ENCODE measurements at places on chromosomes 2 and 18.

- no peak for DNase-seq
These were observed 78.9 kb downstream of the AAK1 start for GRCh38 chr2:69564604-69565003.

DNA sequence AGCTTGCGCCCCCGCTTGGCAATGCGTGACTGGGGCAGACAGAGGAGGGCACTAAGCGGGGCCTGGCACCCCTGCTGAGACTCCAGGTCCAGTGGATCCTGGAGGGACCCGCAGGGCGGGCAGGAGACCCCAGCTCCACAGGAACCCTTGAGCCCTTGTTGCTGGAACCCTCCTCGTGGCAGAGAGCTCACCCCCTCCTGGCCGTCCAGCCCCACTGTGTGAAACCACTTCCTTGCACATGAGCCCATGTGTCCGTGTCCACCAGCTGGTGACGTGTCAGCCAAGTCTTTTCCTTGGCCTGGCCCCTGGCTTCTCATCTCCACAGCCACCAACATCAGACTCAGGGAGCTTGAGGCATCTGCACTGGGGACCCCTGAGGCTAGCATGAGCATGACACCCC, 38.0 kb downstream of the BIN1 start:
- DNase-seq, result no peak

DNA sequence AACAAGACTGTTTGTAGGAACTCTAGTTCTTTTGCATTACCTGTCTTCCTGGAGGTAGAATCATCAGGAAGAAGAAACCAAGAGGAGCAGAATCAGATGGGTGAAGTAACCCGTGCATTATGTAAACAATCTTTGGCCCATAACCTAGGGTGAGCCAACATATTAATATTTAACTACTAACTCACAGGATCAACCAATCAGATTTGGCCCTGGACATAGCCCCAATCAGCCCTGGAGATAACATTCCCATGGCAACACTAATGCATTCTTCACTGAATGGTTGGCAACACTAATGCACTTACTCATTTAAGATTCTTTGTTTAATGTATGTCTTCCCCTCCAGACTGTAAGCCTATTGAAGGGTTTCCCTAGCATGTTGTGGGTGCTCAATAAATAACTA, 72.0 kb upstream of the CTAGE1 start:
- DNase-seq, result peak; percentile 46

- DNase-seq, result peak; percentile 58
These were observed 161.2 kb upstream of the PIEZO2 start for GRCh38 chr18:11310476-11311086.

GRCh38 chr2:224350703-224351102, 51.2 kb downstream of the FAM124B start:
- no peak for DNase-seq

DNA sequence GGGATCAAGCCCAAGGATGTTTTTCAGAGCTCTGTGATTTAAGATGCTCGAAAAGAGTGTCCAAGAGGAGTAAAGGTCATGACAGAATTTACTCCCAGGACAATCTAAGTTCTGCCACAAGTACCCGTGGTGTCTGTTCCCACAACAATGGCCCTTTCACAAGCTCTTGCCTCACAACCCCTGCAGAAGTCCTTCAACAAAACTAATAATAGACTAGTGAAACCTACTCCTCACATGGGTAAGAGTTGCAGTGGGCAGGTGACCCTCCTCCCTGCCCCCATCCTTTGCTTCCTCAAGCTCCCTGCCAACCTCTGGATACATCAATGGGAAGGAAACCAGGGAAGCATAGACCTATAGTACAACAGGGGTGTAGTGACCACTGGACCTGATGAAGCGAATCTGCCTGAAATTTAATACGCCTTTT, 34.9 kb downstream of the PTCD3 start:
- DNase-seq, result no peak
